ENCODE measurements at places on chromosomes 3 and 15.

- H3K36me3 ChIP-seq = no peaks in the 10 kb centered on the region
- no peaks in the 10 kb centered on the region for H3K27me3 ChIP-seq
- H3K4me1 ChIP-seq = no peaks in the 10 kb centered on the region
Observed at GRCh38 chr3:102353805-102354204, 81.0 kb upstream of the ZPLD1 start.

DNA sequence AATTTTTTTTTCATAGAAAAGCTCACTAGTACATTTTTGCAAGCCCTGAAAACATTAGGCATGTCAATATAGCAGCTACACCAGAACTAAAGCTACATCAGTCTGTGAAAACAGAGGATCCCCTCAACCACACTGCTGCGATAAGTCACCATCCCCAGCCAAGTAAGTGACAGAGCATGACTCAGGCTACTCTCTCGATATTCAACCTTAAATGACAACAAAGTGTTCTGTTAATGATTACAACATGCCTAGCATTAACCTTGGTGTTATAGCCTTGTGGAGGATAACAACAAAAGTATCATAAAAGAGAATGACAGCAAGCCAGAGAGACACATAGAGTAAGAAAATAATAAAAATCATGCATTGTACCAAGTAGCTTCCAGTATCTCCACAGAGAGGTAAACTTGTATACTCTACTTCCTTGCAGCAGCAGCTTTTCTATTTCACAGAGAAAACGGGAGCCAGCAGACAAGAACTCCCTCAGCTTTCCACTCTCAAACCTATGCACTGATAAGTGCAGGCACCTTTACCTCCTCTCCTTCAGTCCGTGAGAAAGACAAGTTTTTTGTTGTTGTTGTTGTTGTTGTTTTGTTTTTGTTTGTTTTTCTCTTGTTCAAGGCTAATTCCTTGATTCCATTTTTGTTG is 76.6 kb downstream of the GBE1 start:
- no peaks in the 10 kb centered on the region for H3K27me3 ChIP-seq
- no peak overlapping the region for H3K4me3 ChIP-seq
- no peaks in the 10 kb centered on the region for H3K36me3 ChIP-seq
- DNase-seq = no peak
- H3K27ac ChIP-seq = no peak overlapping the region

- H3K4me1 ChIP-seq = no peaks in the 10 kb centered on the region
- H3K36me3 ChIP-seq = no peaks in the 10 kb centered on the region
- H3K4me3 ChIP-seq = no peak overlapping the region
- H3K27me3 ChIP-seq = no peaks in the 10 kb centered on the region
- DNase-seq = no peak
- H3K27ac ChIP-seq = no peak overlapping the region
Observed at GRCh38 chr3:153127788-153128187, 34.2 kb upstream of the RAP2B start.

DNA sequence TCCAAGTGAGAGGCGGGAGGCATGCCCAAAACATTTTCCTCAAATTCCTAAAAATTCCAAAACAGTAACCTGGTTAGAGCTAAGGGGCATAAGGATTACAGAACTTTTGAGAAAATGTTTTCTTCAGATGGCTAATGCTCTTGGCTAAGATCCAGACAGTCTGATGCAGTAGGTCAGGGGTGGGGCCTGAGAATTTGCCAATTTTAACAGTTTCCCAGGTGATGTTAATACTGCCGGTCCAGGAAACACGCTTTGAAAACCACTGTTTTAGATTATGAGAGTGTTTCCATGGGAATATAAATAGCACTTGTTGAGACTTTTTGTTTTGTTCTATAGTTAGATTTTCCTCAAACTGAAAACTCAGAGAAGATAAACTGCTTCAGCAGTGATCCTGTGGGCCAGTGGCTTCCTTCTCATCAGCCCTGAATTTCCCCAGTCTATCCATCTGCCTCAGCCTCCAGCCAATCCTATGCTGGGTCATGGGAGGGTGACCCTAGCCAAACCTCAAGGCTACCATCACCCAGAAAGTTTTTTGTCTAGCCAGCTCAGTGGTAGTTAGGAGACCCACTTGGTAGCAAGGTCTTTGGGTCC is 71.6 kb upstream of the ACP3 start:
- H3K27me3 ChIP-seq = no peaks in the 10 kb centered on the region
- H3K36me3 ChIP-seq = no peaks in the 10 kb centered on the region
- H3K27ac ChIP-seq = no peak overlapping the region
- H3K4me3 ChIP-seq = no peak overlapping the region
- DNase-seq = no peak

DNA sequence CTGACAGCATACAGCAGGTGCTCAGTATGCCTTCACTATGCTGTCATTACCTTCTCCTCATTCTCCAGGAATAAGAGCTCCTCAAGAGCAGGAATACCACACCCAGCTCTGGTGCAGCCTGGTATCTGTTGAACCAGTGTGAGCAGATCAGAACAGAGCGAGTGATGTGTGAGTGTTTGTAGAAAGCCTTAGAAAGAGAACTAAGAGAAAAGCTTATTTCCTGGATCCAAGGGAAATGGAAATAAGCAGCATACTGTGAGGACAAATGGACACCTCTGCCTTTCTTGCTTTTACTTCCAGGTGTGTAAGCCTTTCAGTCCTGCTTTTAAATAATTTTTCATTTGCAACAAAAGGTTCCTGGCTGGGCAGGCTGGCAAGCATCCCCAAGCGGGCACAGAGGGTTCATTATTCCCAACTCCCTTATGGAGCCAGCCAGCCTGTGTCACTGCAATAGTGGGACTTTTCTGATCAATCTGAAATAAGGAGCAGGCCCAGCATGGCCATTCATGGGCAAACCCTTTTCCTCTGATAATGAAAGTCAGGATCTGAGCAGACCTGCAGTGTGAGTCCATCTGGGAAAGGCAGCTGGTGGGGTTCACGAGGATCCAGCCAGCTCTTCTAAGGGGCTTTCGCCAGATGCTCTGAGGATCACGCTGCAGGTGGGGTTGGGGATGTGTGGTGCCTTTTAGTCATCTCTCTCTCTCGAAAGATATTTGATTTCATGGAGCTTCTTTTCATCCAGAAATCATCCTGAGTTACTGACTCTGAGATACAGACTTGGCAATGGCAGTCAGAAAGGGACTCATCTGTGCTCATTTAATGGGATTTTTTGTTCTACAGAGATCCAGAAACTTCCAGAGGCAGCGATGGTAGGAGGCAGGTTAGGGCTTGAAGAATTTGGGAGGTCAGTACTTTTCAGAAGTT is 594.9 kb upstream of the CFAP20DC start:
- H3K27me3 ChIP-seq = no peaks in the 10 kb centered on the region
- no peaks in the 10 kb centered on the region for H3K36me3 ChIP-seq
- no peak for DNase-seq
- H3K27ac ChIP-seq = no peak overlapping the region
- no peaks in the 10 kb centered on the region for H3K4me1 ChIP-seq
- H3K4me3 ChIP-seq = no peak overlapping the region

DNA sequence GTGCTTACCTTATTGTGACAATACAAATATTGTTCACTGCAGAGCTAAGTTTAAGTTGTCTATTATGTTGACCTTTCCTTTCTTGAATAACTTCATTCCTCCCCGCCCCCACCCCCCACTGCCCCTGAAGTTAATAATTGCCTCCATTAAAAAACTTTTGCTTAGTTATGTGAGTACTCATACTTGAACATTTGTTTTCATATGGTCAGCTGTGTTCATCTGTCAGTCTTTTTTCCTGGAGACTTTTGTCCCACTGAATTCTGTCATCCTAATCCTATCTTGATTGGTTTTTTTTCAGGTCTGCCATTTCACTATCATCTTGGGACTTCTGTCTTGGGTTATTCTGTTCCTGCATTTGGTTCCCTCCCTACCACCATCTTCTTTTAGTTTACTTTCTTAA is 8.5 kb downstream of the SLC25A36 start:
- no peaks in the 10 kb centered on the region for H3K27me3 ChIP-seq
- DNase-seq = no peak
- no peaks in the 10 kb centered on the region for H3K36me3 ChIP-seq
- H3K27ac ChIP-seq = no peak overlapping the region

DNA sequence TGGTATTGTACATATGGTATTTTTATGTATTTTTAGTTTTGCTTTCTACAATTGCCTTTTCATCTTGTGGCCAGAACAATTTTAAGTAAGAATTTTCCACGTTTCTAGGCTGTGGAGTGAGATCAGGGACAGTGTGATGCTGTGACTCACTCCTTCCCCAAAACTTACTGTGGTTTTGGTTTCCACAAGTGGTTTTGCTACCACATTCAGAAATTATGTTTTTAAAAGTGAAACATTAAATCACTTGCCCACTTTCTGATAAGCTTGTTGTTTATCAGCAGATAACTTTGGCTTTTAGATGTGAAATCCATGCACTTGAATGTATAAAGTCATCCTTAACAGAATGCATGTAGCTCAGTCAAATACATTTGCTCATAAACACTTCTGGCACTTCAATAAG is 192.2 kb upstream of the THRB start:
- no peak overlapping the region for H3K4me3 ChIP-seq
- DNase-seq = no peak
- H3K4me1 ChIP-seq = no peaks in the 10 kb centered on the region

DNA sequence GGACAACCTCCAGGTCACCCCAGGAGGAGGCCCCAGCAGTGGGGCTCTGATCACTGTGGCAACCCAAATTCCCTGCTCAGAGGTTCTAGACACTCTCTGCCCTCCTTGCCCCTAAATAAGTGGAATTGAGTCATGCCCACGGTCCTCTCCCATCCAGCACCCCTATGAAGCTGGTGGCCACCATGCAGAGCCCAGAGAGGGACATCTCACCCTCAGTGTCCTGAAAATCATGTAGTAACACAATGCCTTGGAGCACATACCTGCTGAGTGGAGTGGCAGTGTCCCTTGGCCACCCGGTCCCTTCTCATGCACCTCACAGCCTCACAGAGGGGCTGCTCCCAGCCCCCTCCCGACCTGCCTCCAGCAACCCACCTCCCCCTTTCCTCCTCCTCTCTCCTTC is 114.3 kb upstream of the MEF2A start:
- H3K27me3 ChIP-seq = no peaks in the 10 kb centered on the region
- no peak overlapping the region for H3K4me3 ChIP-seq
- H3K27ac ChIP-seq = no peak overlapping the region
- no peak for DNase-seq
- no peaks in the 10 kb centered on the region for H3K4me1 ChIP-seq
- no peaks in the 10 kb centered on the region for H3K36me3 ChIP-seq

DNA sequence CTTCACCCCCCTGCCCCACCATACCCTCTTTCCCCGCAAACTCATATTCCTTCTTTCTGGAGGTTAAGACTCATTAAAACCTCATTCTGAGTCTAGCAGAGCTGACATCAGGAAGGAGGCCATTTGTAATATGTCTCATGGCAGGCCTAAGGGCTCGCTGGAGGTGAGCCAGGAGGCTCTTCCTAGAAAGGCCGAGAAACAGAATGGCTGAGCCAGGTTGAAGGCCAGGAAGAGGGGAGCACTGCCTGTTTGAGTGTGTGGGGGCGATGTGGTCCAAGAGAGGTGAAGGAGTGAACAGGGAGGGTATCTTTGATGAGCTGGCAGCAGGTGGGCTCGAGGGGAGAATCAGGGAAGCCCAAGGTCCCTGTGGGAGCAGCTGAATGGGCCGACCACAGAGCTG is 317.3 kb downstream of the TLE3 start:
- no peak overlapping the region for H3K27ac ChIP-seq
- H3K4me3 ChIP-seq = no peak overlapping the region
- H3K4me1 ChIP-seq = no peaks in the 10 kb centered on the region
- no peak for DNase-seq
- H3K27me3 ChIP-seq = no peaks in the 10 kb centered on the region

DNA sequence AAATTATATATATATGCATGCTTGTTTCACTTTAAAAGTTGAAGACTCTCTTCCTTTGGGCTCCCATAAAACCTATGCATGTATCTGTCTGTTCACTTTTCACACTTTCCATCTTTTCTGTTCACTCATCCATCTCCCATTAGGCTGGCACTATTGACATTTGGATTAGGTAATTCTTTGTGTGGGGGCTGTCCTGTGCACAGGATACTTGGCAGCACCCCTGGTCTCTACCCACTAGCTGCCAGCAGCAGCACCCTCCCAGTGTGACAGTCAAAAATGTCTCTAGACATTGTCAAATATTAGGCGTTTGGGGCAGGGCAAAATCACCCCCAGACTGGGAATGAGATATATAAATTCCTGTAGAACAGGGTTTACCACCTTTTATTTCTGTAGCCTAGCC is 72.3 kb upstream of the EIF1B start:
- H3K36me3 ChIP-seq = peaks cover 19% of the 10 kb centered on the region
- no peak for DNase-seq
- no peak overlapping the region for H3K27ac ChIP-seq
- H3K4me3 ChIP-seq = no peak overlapping the region
- no peaks in the 10 kb centered on the region for H3K4me1 ChIP-seq
- H3K27me3 ChIP-seq = no peaks in the 10 kb centered on the region

DNA sequence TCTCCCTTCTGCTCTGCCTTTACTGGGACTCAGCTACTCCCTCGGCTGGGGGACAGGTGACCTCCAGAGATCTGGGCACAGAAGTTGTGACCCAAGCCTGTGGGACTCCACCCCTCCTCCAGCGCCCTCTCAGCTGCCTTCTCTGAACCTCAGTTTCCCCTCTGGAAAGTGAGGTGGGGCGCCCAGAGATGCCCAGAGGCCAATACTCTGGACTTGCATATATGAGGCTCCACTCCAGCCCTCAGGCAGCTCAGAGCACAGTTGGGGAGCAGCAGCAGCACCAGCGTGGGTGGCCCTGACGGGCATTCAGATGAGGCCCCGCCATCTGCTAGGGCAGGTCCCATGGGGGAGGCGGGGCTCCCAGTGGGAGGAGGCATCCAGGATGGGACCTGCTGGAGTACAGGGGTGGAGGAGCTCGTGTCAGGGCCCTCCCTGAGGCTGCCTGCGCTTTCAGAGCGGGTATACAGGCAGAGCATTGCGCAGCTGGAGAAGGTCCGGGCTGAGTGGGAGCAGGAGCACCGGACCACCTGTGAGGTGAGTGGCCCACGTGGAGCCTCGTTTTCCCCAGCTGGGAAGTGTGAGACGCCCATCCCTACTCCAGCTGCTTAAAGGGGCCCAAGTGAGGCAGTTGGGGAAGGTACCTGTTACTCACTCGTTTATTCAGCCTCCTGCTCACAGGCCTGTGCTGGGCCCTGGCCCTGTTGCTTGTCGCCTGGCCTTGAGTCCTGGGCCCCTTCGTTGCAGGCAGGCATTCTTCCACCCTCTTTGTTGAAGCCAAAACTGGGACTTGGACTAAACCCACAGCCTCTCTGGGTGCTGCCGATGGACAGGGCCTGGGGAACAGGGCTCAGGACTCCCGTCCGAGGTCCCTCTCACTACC is 35.4 kb downstream of the PSTPIP1 start:
- no peak overlapping the region for H3K27ac ChIP-seq
- no peaks in the 10 kb centered on the region for H3K4me1 ChIP-seq
- no peaks in the 10 kb centered on the region for H3K36me3 ChIP-seq

All from liver (tissue), 10 donors.